Smooth muscle cell of the pulmonary artery (primary cell): ENCODE measurements at places on chromosomes 7 and 10. TPM values are rescaled to one million over a fixed set of nuclear protein-coding genes. Genes with fewer than 3 reads are reported as not detected.

BMPER gene
- 18.8 and 40.1 TPM in 2 replicates for total RNA-seq

DMBT1 gene
- total RNA-seq = 0.03 and 0.13 TPM in 2 replicates

CNPY1 gene
- not detected in 2 replicates for total RNA-seq

ADGRA1 gene
- not detected in 2 replicates for total RNA-seq

TBX20 gene
- 0.99 and 4.3 TPM in 2 replicates for total RNA-seq

OLAH gene
- total RNA-seq = 0.26 TPM in 1 of 2 replicates, not detected in the other

PLXDC2 gene
- total RNA-seq = 12.7 and 22.9 TPM in 2 replicates

SUPV3L1 gene
- 24.2 and 30.8 TPM in 2 replicates for total RNA-seq

SEMA4G gene
- total RNA-seq = 2.2 and 3.0 TPM in 2 replicates

GSDME gene
- 39.7 and 77.8 TPM in 2 replicates for total RNA-seq

PIP gene
- total RNA-seq = not detected in 2 replicates

CTTNBP2 gene
- 1.2 and 1.9 TPM in 2 replicates for total RNA-seq

PITX3 gene
- 0.13 and 0.23 TPM in 2 replicates for total RNA-seq

AVL9 gene
- 25.7 and 39.7 TPM in 2 replicates for total RNA-seq

SPOCK2 gene
- total RNA-seq = 0.26 and 0.69 TPM in 2 replicates

SUGCT gene
- 8.4 and 18.9 TPM in 2 replicates for total RNA-seq

ATG9B gene
- 0.98 and 1.2 TPM in 2 replicates for total RNA-seq

TMUB1 gene
- total RNA-seq = 25.5 and 26.2 TPM in 2 replicates
